HT-29 (cell line): ENCODE measurements at places on chromosomes 11 and 22. TPM values are rescaled to one million over a fixed set of nuclear protein-coding genes. Genes with fewer than 3 reads are reported as not detected.

- no peak for DNase-seq
These were observed 1395.9 kb downstream of the FAM181B start for GRCh38 chr11:81337756-81338155.

ADAMTS15 gene
- not detected in 2 replicates for total RNA-seq

PKNOX2 gene
- total RNA-seq = not detected in 2 replicates

- DNase-seq = no peak
These were observed 39.8 kb downstream of the OR4C45 start for GRCh38 chr11:50072226-50073112.

TLCD5 gene
- 0.38 and 0.44 TPM in 2 replicates for total RNA-seq

GRCh38 chr11:14673824-14674405 lies 30.3 kb downstream of the PDE3B start:
- DNase-seq = no peak

SAA4 gene
- not detected in 2 replicates for total RNA-seq

- DNase-seq = no peak
These were observed 1.8 kb downstream of the FLI1 start for GRCh38 chr11:128695539-128696221.

DNA sequence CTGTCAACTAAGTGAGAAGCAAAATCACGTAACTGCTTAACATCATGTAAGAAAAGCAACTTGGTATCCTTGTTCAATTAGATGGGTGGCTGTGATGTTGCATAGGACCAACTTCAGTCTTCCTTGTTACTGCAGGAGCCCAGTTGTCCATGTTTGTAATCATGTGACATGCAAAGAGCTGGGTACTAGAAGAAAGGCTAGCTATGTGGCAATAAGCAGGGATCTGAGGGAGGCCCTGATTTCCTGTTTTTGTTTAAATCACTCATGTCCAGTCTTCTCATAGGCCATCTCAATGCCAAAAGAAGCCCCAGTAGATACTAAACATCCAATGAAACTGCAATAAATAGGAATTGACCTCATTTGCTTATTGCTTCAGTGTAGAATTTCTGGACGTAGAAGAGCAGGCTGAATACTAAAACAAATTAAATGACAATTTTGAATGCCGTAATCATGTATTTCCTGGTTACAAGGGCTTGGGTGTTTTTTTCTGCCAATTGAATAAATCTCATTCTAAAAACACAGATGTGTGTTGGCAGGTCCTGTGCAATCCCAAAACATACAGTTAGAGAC lies 140.8 kb upstream of the ARHGAP20 start:
- DNase-seq = no peak

DNA sequence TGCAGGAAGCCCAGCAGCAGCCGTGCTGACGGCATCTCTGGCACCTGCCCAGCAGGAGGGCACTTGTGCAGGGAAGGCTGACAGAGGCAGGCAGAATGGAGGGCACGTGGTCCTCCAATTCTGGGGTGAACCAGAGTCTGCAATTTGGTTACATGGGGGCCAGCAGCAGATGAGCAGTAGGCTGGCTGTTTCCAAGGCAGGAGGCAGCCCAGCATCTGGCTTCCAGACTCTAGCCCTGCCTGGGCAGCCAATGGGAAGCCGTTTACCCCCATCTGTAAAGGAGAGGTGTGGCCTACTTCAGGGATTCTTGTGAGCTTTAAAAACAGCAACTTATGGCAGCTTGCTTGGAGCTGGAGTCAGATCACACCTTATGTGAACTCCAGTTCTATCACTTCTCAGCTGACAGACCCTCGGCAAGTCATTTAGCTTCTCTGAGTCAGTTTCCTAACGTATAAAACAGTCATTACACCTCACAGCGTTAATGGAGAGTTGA lies 27.9 kb upstream of the RASL10A start:
- no peak for DNase-seq

DNA sequence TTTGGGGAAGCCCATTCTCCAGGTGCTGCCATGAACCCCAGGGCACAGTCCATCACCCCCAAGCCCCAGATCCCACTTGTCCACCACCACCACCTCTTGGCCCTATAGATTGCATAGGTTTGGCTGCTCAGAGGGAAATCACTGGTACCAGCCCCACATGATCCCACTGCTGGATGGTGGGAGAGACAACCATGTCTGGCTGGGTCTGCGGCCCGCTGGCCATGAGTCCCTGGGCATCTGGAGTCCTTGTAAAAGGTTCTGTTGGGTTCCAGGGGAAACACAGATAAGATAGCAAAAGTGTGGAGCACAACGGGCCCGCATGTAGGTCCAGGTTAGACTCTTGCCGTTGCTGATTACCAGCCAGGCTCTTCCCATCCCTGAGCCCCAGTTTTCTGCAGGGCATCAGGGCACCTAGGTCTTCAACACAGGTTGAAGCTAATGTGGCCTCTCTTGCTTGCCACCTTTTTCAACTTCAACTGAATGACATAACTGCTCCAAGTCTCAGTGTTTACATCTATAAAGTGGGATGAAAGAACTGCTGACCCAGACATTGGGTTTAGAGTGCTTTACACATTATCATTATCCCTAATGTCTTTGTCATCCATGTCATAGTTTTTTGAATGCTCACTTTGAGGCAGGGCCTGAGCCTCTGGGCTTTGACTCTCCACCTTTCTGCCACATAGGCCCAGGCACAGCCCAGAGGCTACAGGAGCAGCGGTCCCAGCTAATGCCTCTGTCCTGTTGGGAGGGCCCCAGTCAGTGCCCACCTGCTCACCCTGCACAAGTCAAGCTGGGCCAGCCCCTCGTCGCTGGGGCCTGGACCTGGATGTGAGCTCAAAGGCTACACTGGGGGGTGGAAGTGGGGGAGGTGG lies 1.0 kb upstream of the TANGO2 start:
- no peak for DNase-seq

TRIM51 gene
- not detected in 2 replicates for total RNA-seq

MS4A3 gene
- not detected in 2 replicates for total RNA-seq

DNA sequence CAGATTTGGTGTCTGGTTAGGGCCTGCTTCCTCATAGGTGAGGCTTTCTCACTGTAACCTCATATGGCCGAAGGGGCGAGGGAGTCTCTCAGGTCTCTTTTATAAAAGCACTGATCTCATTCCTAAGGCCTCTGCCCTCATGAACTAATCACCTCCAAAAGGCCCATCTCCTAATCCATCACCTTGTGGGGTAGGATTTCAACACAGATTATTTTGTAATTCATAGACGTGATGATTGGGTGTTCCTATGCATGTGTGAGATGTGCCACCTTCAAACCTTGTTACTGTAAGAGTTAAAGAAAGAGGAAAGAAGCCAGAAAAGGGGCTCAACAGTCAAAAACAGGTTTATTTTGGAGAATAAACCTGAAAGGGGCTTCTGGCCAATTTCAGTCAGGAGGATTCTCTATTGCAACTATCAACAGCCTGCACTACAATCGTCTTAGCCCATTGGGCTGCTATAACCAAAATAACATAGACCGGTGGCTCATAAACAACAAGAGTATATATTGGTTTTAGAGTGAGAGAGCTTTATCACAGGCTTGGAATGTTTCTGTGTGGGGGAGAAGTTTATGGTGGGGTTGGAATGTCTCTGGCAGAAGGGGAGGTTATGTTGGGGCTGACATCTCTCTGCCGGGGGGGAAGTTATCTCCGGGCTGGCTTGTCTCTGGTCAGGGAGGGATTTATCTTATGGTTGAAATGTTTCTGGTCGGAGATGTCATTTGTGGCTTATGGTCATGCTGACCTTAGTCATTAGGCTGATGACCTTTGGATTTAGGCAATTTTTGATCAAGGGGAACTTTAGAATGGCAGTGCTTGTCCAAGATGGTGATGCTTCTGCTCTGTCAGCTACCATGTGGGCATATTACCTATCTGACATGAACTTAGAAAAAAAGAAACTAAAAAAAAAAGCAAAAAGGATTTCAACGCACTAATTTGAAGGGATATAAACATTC lies 35.1 kb downstream of the CSF2RB start:
- no peak for DNase-seq

SPI1 gene
- not detected in 2 replicates for total RNA-seq

DNA sequence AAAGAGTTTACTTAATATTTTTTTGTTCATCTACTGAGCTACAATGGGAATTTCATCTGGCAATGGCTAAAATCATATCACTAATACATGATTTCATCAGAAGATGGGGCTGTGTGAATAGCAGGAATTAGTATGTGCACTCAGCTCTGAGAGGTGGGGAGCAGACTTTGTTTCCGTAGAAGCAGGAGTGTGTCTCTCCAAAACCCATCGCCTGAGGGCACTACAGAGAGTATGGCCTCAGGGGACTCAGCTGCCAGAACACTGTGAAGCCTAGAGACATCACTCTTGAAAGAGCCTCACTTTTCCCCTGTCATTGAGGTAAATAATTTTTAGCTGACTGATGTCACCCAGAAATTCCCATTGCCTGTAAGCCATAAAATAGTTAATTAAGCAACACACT lies 261.4 kb upstream of the ISX start:
- DNase-seq = peak; percentile 10

DNA sequence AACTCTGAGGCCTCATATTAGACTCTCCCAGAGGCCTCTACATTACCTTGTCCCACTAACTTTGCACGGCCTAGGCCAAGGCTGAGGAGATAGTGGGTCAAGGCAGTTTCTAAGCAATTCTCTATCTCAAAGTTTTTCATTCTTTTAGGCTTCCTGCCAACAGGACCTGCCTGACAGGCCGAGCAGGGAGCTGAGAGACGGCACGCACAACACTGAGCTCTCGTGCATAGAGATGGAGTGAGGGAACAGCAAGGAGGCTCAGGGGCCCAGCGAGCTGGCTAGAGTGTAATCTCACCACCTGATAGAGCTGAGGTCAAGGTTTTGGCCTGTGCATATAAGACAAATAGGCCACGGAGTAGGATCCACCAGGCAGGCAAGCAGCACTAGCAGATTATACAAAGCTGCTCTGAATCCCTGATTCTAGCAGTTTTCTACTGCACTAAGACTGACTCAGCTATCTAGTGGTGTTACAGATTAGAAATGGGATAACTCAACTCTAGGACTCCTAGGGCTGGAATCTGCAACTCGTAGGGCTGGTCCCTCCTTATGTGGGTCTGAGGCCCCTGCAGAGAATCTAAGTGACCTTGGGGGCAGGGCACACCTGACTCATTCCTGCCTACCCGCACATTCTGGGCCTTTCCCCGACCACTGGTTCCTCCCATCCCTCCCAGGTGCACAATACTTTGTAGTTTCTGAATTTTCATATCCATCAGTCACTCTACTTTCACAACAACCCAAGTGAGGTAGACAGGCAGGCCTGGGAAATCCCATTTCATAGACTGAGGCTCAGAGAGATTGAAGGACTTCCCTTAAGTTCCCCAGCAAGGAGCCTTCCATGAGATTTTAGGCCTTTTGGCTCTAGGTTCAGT lies 1.7 kb downstream of the CYB5R2 start:
- no peak for DNase-seq

CDKN1C gene
- total RNA-seq = 5.3 and 9.1 TPM in 2 replicates

TTC17 gene
- 38.7 and 39.9 TPM in 2 replicates for total RNA-seq

GRCh38 chr11:66467756-66468155 lies 1.1 kb downstream of the PELI3 start:
- DNase-seq = peak; percentile 89

- no peak for DNase-seq
These were observed 140.4 kb downstream of the NAV2 start for GRCh38 chr11:19853016-19853415.

GRCh38 chr22:42444077-42444904 lies 12.1 kb upstream of the NFAM1 start:
- DNase-seq = peak; percentile 69

PARVB gene
- total RNA-seq = not detected in 2 replicates

CXCR5 gene
- not detected in 2 replicates for total RNA-seq

KRTAP5-8 gene
- not detected in 2 replicates for total RNA-seq

DNA sequence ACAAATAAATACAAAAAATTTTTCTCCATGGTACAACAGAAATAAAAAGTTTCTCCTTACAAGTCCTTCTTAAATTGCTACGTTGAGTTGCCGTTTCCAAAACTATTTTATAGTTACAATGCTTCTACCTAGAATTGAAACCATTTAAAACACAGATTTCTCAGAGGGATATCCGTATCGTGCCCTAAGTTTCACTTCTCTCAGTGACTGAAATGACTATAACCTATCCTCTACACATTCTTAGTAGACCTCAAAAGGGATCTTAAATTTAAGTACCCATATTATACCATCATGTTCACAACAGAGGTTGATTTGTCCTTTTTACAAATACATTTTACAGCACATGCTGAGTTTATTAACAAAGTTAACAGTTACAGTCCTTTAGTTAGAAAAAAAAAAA lies 44.1 kb downstream of the USP28 start:
- DNase-seq = no peak

APOL6 gene
- 6.3 and 6.8 TPM in 2 replicates for total RNA-seq

- no peak for DNase-seq
These were observed 57.0 kb upstream of the ADORA2A start for GRCh38 chr22:24370401-24370800.

DNA sequence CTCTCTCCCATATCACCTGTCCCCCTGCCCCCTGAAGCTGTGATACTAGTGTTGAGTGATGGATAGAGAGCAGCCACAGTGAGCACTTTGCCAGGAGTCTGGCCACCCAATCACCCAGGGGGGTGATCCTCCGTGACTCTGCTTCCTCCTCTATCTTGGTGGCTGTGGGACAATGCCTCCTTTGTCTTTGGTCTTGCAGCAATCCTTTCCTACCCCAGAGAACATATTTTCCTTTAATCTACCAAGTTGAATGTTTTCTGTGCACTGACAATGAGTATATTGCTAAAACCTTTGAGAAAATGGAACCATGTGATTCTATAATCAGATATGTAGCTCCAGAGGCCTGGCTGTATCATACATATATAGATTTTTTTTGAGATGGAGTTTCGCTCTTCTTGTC lies 58.1 kb upstream of the HEPHL1 start:
- DNase-seq = no peak

GRCh38 chr11:74453373-74453975 lies 13.9 kb downstream of the KCNE3 start:
- peak; percentile 89 for DNase-seq

BCO2 gene
- 0.84 and 3.8 TPM in 2 replicates for total RNA-seq

DNA sequence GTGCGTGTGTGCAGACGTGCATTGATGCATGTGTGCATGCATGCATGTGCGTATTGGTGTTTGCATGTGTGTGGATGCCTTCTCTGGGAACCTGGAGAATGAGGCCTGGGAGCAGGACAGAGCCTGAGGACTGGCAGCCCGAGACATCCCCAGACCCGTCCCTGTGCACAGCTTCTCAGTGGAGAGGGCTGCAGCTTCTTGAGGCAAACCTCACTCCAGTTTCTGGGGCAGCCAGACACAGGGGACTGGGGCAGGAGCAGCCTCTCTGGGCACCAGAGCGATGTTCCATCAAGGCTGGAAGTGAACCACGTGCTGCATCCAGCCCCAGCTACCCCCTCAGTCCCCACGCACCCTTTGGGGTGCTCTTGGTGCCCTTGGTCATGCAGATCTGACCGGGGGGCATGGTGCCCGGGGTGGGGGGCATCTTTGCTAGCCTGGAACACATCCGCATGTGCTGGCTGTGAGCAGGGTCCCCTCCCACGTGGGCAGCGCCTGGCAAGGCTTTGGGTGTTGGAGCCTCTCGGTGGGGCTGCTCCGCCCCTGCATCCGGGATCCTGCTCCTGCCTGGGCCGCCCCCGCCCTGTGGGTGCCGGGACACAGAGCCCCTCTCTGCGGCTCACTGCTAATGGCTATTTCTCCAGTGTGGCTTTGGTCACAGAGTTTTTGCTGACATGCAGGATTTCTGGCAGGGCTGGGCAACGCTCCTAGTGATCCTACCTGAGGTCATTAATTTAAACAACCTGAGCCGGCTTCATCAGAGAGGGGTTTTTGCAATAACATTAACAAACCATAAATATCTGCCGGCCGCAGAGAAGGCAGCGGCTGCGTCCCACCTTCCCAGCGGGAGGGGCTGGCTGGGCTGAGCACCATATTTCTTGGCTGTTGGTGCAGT lies 434.7 kb downstream of the TBC1D22A start:
- DNase-seq = no peak
